ENCODE measurements at places on chromosomes 1 and 21. TPM values are rescaled to one million over a fixed set of nuclear protein-coding genes. Genes with fewer than 3 reads are reported as not detected.

Gene OR2T2
- not detected for total RNA-seq

Gene GBP7
- total RNA-seq: not detected

Gene HAO2
- not detected for total RNA-seq

Gene NDUFV3
- 45.6 TPM for total RNA-seq

Gene CLCA1
- not detected for total RNA-seq

Gene LORICRIN
- total RNA-seq: not detected

GRCh38 chr1:55045430-55045829 lies 6.1 kb downstream of the PCSK9 start:
- no peak for DNase-seq

DNA sequence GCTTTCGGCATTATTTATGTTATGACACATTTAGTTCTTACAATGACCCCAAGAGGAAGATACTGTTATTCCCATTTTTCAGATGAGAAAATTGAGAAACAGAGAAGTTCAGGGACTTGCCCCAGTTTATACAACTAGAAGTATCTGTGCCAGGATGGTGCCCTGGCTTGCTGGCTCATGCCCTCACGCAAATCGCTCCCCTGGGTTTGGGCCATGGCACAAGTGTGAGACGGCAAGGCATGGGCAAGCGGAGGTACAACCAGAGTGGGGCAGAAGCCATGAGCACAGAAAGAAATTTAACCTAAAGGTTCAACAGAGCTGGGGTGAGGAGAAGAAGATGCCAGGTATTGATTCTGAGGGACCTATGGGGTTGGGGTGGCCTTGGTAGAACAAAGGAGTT lies 469.8 kb downstream of the DSCAM start:
- DNase-seq: no peak

- no peak for DNase-seq
Measured at GRCh38 chr1:239539051-239539450, 152.7 kb downstream of the CHRM3 start.

DNA sequence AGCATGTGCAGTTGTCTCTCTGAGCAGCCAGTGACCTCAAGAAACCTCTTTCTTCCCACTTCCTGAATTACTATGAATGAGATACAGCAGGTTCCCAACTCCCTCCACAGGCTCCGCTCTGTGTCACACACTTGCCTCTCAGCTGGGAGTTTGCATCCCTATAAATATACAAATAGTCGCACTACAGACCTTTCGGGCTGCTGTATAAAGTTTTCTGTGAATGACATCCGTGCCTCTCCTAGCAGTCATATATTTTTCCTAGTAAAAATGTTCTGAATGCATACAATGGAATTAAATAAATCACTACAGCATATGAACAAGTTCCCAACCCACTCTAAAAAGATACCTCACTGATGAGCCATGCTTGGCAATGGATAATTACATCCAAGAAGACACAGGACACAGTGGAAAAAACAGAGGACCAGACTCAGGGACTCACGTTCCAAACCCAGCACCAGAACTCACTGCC lies 66.8 kb downstream of the CAPZB start:
- DNase-seq: no peak

DNA sequence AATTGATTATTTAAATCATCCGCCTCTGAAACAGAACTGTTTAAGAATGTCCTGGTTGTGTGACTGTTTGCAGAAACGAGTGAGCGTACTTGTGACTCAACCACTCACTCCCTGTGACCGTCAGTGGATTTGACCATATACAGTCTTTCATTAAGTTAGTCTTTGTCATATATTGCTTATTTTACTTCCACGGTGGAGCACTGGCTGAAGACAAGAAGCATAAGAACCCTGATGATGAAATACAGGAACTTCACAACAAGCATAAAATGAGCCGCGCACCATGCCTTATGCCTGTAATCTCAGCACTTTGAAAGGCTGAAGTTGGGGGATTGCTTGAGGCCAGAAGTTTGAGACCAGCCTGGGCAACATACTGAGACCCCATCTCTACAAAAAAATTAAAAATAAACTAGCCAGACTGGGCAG lies 194.0 kb downstream of the TOMM20 start:
- no peak for DNase-seq

DNA sequence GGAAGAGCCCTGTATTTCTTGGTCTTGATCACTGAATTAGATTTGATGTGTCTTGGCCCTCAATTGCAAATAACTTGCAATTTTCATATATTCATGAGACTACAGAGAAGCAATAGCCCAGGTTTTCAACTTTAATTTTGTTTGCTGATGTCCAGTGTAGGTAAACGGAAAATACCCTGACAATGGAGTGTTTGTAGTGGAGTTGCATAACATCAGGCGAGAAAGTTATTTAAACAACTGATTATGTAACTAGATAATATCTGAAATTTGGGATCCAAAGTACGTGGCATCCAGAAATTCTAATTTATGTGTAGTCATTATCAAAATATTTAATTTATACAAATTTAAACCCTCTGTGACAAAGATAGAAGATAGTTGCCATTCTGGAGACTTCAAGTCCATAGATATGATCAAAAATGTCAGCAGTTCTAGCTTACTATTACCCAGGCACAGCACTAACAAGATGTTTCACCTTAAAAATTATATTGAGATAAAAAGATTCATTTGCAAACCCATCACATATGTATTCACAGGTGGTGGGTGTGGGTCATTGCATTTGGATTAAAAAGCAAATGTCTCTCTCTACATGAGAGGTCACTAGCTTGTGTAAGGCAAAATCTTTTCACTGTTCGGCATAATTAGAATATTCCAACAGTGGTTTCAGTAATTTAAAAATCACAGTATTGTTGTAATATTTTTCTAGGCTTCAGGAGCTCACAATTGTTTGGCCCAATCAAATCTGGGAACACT lies 150.7 kb downstream of the KCTD3 start:
- no peak for DNase-seq

- no peak for DNase-seq
Measured at GRCh38 chr21:18801468-18801867, 397.9 kb upstream of the TMPRSS15 start.

- no peak for DNase-seq
Measured at GRCh38 chr1:164693564-164694359, 134.8 kb downstream of the PBX1 start.

- DNase-seq: no peak
Measured at GRCh38 chr1:173470608-173471007, 6.5 kb upstream of the PRDX6 start.

GRCh38 chr1:169586395-169587255 lies at the start of gene F5:
TSS of gene F5 (minus strand) at chr1:169586481. CDS start at chr1:169586386, 95 bp downstream.
- DNase-seq: peak; percentile 37

DNA sequence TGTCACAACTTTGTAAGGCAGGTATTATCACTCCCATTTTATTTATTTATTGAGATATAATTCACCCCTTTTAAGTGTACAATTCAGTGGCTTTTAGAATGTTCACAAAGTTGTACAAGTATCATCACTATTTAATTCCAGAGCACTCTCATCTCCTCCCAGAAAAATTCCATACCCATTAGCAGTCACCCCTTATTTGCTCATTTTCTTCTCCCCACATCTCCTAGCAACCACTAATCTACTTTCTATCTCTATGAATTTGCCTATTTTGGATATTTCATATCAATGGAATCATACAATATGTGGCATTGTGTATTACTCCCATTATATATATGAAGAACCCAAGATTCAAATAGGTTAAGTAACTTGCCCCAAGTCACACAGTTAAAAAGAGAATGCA lies 7.0 kb downstream of the DSTYK start:
- peak; percentile 52 for DNase-seq

GRCh38 chr1:22449636-22450035 lies 2.0 kb upstream of the ZBTB40 start:
- DNase-seq: no peak

GRCh38 chr1:21365036-21365435 lies 74.8 kb upstream of the ECE1 start:
- DNase-seq: no peak

- no peak for DNase-seq
Measured at GRCh38 chr1:42176902-42177519, 12.5 kb upstream of the GUCA2A start.

GRCh38 chr1:99674115-99675064 lies 28.5 kb downstream of the PALMD start:
- DNase-seq: no peak

DNA sequence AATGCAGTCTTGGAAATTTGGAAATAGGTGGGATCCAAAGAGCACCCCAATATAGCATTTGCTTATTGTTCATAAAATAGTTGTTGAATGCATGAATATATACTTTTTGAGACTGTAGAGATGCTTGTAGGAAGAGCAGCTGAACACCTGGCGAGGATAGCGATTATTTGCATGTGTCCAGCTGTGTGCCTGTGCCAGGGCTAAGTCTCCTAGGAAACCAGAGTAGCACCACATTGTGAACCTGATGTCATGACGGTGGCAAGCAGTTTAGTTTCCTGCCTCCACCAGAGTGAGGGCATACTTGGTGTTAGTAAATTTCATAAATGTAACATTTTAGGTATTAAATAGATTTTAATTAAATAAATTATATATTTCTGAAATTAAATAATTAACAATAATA lies 37.3 kb upstream of the IRF2BP2 start:
- no peak for DNase-seq

- no peak for DNase-seq
Measured at GRCh38 chr1:75985827-75986226, 53.6 kb upstream of the ASB17 start.

DNA sequence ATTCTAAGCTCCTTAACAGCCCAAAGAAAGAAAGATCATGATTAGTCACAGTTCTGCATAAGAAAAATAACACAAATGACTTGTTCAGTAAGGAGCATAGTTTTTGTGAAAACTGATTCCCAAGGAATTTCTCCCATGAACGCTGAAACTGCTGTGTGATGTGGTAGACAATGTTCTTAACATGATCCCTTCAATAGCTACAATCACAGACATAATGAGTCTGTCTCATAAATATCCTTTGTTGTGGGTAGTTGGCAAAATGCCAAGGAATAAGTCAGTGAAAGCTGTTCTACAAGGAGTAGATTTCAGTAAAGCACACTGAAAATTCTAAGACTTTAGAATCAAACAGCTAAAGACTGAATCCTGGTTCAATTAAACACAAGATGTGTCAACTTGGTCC lies 404.8 kb downstream of the HLX start:
- peak; percentile 81 for DNase-seq

DNA sequence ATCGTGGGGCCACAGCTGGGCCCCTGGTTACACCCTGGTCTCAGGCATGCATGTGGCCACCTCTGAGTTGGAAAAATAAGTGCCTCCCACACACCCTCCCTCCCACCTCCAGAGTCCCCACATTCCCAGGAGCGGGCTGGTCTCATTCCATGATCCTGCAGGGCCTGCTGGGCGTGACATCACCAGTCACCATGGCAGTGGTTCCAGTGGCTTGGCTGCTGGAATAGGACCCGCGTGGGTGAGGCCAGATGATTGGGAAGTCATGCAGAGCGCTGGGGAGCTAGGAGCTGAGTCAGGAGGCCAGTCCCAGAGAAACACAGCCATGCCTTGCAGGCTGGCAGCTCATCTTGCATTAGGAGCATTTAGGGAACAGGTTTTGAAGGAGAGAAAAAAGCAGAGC lies 125.4 kb upstream of the TMEM51 start:
- peak; percentile 18 for DNase-seq

- no peak for DNase-seq
Measured at GRCh38 chr1:1169429-1170214, 4.1 kb upstream of the TTLL10 start.

DNA sequence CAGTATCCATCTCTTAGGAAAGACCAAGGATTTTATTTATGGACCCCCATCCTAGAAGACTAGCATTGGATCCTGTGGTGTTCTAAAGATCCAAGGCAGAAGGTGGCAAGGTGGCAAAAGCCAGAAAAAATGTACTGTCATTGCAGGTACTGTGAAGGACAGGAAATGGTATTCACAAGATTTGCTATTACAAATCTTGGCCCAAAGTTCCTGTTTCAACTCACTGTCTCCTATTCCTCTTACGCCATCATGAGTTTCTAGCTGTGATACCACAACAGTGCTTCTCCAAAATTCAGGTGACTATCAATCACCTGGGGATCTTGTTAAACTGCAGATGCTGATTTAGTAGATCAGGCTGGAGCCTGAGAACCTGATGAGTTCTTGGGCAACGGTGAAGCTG lies 21.4 kb downstream of the ACP6 start:
- DNase-seq: no peak

- DNase-seq: no peak
Measured at GRCh38 chr1:182690886-182691443, 6.6 kb upstream of the RGS8 start.

DNA sequence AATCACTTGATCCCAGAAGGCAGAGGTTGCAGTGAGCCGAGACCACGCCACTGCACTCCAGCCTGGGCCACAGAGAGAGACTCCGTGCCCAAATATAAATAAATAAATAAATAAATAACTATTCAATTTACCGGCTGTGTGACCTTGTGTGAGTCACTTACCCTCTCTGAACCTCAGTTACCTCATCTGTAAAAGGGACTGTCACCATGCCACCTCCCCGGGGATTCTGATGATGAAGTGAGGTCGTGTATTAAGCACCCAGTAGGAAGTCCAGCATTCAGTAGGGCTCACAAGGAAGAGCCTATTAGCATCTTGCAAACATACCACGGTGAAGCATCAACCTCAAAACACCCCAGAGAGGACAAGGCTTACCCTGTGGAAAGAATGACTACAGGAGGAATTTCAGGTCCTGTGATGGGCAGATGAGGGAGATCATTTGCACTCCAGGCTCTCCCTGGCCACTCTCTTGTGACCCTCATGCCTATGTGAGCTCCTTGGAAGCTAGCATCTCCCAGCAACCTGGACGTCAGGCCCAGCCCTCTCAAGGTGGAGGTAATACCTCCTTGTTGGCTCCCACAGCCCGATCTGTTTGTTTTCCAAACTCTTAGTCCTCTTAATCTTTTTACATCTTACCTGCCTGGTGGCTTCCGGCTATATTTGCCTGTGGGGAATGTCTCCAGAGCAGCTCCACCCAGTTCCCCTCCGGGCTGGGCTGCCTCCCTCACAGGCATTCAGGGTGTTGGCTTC lies 7.6 kb upstream of the C1QA start:
- no peak for DNase-seq

DNA sequence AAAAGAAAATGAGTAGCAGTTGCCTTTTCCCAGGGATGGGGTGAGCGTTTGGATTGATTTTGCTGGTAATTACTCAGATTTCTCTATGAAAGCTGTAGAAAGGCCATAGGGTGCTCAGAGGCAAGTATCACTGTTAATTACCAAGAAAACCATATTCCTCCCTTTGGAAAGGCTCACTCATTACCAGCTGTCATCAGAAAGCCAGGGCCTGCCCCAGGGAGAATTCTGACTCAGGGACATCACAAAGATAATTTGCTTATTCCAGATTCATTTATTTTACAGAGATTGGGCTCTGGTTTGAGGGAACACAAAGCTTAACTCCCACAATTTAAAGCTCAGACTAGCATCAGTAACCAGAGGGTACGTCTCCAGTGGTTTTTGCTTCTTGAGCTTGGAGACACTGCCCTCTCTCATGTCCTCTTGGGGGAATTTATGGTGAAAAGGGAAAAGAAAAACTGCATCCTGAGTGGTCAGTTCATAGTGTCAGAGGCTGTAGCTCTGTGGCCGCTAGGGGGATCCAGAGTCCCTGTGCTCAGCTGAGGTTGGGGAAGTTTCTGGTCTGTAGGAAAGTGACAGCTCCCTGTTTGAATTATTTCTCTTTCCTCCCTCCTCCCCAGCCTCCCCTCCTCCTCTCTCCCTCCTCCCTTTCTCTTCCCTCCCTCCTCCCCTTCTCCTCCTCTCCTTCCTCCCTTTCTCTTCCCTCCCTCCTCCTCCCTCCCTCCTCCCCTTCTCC lies 204.3 kb downstream of the KCNJ6 start:
- DNase-seq: peak; percentile 39

Data from foreskin keratinocyte (primary cell).